GM23338 (cell line): ENCODE measurements at places on chromosomes 2 and 18. TPM values are rescaled to one million over a fixed set of nuclear protein-coding genes. Genes with fewer than 3 reads are reported as not detected.

The CSRNP3 gene
- total RNA-seq: 3.0 and 3.8 TPM in 2 replicates

The GALR1 gene
- 0.74 and 1.1 TPM in 2 replicates for total RNA-seq

The C2orf80 gene
- 3.1 TPM in 1 of 2 replicates, not detected in the other for total RNA-seq

The IL1B gene
- not detected in 2 replicates for total RNA-seq

The VPS4B gene
- total RNA-seq: 30.2 and 34.4 TPM in 2 replicates

The NR4A2 gene
- 0.49 and 0.85 TPM in 2 replicates for total RNA-seq

The LHCGR gene
- 0.12 and 0.45 TPM in 2 replicates for total RNA-seq

The XDH gene
- 0.58 and 0.87 TPM in 2 replicates for total RNA-seq

The ASB18 gene
- not detected in 2 replicates for total RNA-seq

GRCh38 chr18:35084494-35085449, 43.6 kb downstream of the MAPRE2 start:
- H3K27ac ChIP-seq: no peak overlapping the region
- no peaks in the 10 kb centered on the region for H3K27me3 ChIP-seq
- H3K36me3 ChIP-seq: no peaks in the 10 kb centered on the region
- no peak overlapping the region for H3K4me3 ChIP-seq
- DNase-seq: no peak

- H3K27ac ChIP-seq: peak overlapping the region; percentile 36
- no peaks in the 10 kb centered on the region for H3K27me3 ChIP-seq
- no peak for DNase-seq
- no peak overlapping the region; the same call in 1 of the 2 replicates for H3K4me3 ChIP-seq
- no peaks in the 10 kb centered on the region for H3K36me3 ChIP-seq
- 0 out of 2 replicates have a peak, but pooled peaks cover 4% of the 10 kb centered on the region for H3K4me1 ChIP-seq
Measured at GRCh38 chr2:128261245-128262128, 57.2 kb downstream of the HS6ST1 start.

DNA sequence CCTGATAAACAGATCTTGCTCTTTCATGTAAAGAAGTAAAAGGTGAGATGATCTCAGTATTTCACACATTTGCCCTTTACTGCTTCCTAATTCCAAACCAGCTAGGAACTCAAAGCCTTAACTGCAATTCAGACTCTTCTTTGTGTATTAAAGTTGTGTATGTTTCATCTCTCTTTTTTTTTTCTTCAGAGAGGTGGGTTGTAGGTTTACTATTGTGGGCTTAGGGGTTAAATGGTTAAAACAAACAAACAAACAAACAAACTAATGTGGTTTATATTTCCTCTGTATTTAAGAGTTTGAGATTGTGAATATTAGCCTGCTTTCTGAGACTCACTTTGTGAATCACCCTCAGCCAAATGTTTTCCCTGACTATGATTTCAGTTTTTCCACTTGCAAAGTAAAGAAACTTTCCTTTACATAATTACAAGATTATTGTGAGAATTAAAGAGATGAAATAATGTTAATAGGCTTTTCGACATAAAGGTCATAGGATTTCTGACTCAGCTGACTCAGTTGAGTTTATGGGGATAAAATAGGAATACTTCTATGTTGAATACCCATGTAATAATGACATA, 2.8 kb downstream of the GULP1 start:
- H3K4me1 ChIP-seq: peaks cover 41% of the 10 kb centered on the region
- peaks cover 13% of the 10 kb centered on the region; the same call in 1 of the 2 replicates for H3K36me3 ChIP-seq
- no peaks in the 10 kb centered on the region for H3K27me3 ChIP-seq
- H3K4me3 ChIP-seq: peak overlapping the region; percentile 82
- peak overlapping the region; percentile 97 for H3K27ac ChIP-seq
- no peak for DNase-seq

- no peaks in the 10 kb centered on the region for H3K27me3 ChIP-seq
- no peak for DNase-seq
- no peaks in the 10 kb centered on the region for H3K4me1 ChIP-seq
- no peak overlapping the region for H3K4me3 ChIP-seq
- no peaks in the 10 kb centered on the region for H3K36me3 ChIP-seq
Measured at GRCh38 chr2:109087055-109087663, 41.8 kb upstream of the SH3RF3 start.

GRCh38 chr2:98948956-98949739, 13.1 kb upstream of the CRACDL start:
- H3K27ac ChIP-seq: no peak overlapping the region
- no peak overlapping the region for H3K4me3 ChIP-seq
- H3K36me3 ChIP-seq: no peaks in the 10 kb centered on the region

GRCh38 chr2:217451666-217452065, 551.1 kb downstream of the TNS1 start:
- H3K4me3 ChIP-seq: no peak overlapping the region
- H3K27ac ChIP-seq: no peak overlapping the region
- H3K4me1 ChIP-seq: no peaks in the 10 kb centered on the region
- H3K27me3 ChIP-seq: no peaks in the 10 kb centered on the region

DNA sequence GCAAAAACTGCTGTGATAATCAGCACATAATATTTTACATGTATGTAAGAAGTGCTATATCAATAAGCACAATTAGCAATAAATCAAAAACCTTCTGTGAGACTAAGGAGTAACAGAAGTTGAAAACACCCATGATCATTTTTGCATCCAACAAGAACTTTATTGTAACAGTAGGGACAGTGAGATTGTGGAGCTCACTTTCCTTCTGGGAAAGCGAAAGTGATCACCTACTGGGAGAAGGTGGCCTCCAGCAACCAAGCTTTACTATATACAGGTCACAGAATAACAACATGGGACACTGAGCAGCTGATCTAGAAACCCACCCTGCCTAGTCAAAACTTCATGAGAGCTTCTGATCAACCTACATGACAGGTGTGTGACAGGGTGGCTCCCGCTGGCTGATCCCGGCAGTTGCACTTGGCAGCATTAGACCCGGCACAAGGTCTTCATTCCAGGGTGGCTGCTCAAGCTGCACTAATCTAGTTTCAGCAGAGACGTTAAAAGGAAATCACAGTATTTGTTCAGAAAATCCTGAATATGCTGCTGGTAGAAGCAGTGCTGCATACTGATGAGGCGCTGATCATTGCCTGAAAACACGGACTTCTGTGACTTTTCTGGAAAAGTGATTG, 63.5 kb upstream of the ARL5A start:
- H3K27ac ChIP-seq: 0 out of 2 replicates have a peak overlapping the region, but pooled peaks have one; percentile 8
- H3K27me3 ChIP-seq: no peaks in the 10 kb centered on the region
- no peak overlapping the region for H3K4me3 ChIP-seq
- no peaks in the 10 kb centered on the region for H3K4me1 ChIP-seq
- peaks cover 4% of the 10 kb centered on the region; the same call in 1 of the 2 replicates for H3K36me3 ChIP-seq

- no peak overlapping the region for H3K4me3 ChIP-seq
- no peaks in the 10 kb centered on the region for H3K4me1 ChIP-seq
- no peaks in the 10 kb centered on the region for H3K36me3 ChIP-seq
- no peaks in the 10 kb centered on the region for H3K27me3 ChIP-seq
- DNase-seq: no peak
Measured at GRCh38 chr2:240231838-240232244, 91.4 kb upstream of the OTOS start.

- DNase-seq: peak; percentile 74
- no peaks in the 10 kb centered on the region for H3K36me3 ChIP-seq
- H3K4me1 ChIP-seq: no peaks in the 10 kb centered on the region
- no peaks in the 10 kb centered on the region for H3K27me3 ChIP-seq
- no peak overlapping the region for H3K27ac ChIP-seq
- H3K4me3 ChIP-seq: no peak overlapping the region
Measured at GRCh38 chr18:7926526-7926925, 359.4 kb downstream of the PTPRM start.

GRCh38 chr2:241373446-241373845, 17.4 kb downstream of the FARP2 start:
- H3K36me3 ChIP-seq: peaks cover 7% of the 10 kb centered on the region; the same call in 1 of the 2 replicates
- H3K27me3 ChIP-seq: no peaks in the 10 kb centered on the region
- H3K27ac ChIP-seq: no peak overlapping the region
- DNase-seq: no peak
- no peak overlapping the region for H3K4me3 ChIP-seq
- H3K4me1 ChIP-seq: no peaks in the 10 kb centered on the region

- H3K4me3 ChIP-seq: no peak overlapping the region
- H3K27me3 ChIP-seq: no peaks in the 10 kb centered on the region
- H3K4me1 ChIP-seq: peaks cover 4% of the 10 kb centered on the region; the same call in 1 of the 2 replicates
Measured at GRCh38 chr18:59851784-59852399, 47.9 kb upstream of the PMAIP1 start.
